ELR (cell line): ENCODE measurements at places on chromosomes 6 and 20.

GRCh38 chr6:2798586-2799134 is 33.5 kb downstream of the WRNIP1 start:
- no peak for DNase-seq

GRCh38 chr20:38536310-38536709 is 44.7 kb upstream of the ADIG start:
- peak; percentile 45 for DNase-seq

DNA sequence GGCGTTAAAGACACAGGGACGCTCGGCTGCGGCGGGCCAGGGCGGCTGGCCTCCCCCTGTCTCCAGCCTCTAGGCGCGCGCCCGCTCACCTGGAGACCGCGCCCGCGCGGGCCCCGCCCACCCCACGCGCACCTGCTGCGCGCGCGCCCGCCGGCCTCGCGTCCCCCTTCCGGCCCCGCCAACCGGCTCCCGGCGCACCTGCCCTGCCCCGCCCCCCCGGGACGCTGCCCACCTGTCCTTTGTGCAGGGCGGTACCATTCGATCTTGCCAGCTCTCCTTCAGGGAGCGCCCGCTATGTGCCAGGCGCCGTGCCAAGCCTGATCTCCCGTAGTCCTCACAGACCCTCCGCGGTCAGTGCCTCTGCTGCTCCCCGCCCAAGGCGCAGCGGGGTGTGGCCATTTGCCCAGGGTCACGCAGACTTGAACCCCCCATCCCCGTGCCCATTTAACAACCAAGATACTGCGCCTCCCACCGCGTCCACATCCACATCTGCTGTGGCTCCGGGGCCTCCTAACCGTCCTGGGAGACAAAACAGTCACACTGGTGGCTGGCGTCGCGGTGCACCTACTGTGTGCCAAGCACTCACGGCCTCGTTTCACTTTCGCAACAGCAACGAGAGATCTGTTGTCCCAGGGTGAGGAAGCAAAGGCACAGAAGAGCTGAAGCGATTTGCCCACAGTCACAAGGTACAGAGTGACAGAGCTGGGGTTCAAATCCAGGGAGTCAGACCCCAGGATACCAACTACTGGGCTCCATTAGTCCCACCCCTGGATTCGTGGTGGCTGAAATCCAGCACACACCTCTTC is 48.1 kb downstream of the NOL4L start:
- no peak for DNase-seq

GRCh38 chr6:16438718-16439591 is 200.6 kb downstream of the GMPR start:
- DNase-seq: peak; percentile 70

GRCh38 chr6:49522710-49523593 is 23.2 kb downstream of the GLYATL3 start:
- no peak for DNase-seq

DNA sequence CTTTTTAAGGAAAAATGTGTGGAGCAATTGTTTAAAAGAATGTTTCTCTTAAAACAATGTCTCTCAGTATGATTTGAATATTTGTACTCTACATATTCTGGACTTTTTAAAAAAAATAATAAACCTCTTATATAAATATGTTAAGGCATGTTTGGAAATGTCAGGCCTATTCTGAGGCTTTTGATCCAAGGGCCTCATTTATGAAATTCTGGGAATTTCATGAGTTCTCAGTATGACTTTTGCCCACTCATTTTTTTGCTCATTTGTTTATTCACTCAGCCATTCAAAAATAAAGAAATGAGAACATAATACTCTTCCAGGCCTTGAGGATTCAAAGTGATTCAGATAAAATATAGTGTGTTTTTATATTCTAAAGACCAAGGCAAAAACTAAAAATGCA is 60.4 kb downstream of the DOK5 start:
- no peak for DNase-seq

- DNase-seq: peak; percentile 33
These were observed 252.0 kb upstream of the JAG1 start for GRCh38 chr20:10925767-10926166.

DNA sequence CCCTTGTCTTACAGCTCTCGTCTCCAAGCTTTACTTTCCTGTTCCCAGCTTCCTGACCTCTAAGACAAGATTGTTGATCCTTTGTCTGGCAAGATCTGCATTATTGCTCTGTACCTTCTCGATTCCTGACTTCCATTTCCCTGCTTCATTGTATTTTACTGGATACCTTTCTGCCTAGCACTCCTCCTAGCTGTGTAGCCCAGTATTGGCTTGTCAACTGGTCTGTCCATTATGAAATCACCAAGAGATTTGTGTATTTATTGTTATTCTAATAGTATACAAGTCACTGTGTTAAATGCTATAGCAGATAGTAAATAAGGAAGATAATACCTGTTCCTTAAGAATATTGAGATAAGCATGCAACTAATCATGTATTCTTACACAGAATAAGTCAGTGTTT is 305.4 kb downstream of the CDKAL1 start:
- no peak for DNase-seq

DNA sequence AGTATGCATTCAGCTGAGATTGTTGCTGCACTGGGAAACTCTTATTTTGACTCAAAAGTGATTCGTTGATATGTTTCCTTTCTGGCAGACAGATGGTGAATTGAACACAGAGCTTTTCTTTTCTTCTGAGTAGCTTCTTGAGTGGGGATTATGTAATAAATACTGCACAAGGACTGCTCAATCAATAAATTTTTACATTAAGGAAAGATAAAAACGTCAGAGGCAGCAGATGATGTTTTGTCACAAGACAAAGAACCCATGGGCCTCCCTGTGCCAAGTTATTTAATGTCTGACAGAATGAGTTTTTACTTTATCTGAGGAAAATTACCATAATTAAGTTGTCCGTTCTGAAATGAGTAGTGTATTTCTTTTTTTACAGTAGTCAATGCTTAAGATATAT is 460.3 kb downstream of the UTRN start:
- no peak for DNase-seq
